GM12878 (cell line): ENCODE measurements at places on chromosomes 4 and X. TPM values are rescaled to one million over a fixed set of nuclear protein-coding genes. Genes with fewer than 3 reads are reported as not detected.

Gene PRDM8
- total RNA-seq: 1.5 and 1.6 TPM in 2 replicates

Gene PDLIM3
- not detected in 2 replicates for total RNA-seq

- DNase-seq: no peak
Observed at GRCh38 chr4:143084566-143084965, 100.2 kb upstream of the USP38 start.

DNA sequence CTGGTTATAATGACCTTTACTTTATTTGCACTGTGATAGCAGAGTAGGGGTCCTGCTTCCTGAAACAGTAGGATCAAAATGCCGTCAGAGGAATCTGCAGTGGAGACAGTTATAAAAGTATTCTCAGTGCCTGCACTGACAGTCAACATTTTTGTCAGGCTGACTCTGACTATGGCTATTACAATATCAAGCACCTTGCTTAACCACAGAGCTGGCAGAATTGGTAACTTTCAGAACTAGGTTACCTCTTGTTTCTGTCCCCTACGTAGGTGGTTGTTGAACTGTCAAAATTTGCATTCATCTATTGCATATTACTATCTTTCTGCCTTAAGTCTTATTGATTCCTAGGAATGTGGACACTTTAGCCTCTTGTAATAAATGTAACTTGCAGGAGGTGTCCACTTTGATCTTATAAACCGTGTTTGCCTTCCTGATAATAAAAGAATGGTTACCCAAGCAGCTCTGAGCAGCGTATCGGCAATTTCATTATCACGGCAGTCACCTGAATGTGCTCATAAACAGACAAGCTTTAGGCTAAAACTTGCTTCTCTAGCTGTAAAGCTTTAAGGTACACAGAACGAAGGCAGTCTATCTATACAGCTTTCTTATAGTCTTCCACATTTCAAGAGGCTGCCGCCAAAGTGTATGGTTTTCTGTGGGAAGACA lies 353.0 kb upstream of the GALNT7 start:
- DNase-seq: no peak

DNA sequence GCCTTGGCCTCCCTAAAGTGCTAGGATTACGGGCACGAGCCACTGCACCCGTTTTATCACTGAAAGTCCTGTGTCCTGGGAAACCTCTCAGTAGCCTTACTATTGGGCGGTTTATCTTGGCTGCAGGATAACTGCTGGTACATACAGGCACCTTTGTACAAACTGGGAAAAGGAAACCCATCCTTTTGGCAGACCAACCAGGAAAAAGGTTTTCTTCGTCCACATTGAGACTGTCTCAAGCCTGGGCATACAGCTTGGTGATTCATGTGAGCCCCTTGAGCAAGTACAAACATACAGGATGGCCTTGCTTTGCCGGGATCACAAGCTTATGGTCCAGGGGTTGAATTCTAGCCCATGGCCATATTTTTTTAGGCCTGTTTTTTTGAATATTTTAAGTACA lies 32.8 kb downstream of the RWDD4 start:
- no peak for DNase-seq

DNA sequence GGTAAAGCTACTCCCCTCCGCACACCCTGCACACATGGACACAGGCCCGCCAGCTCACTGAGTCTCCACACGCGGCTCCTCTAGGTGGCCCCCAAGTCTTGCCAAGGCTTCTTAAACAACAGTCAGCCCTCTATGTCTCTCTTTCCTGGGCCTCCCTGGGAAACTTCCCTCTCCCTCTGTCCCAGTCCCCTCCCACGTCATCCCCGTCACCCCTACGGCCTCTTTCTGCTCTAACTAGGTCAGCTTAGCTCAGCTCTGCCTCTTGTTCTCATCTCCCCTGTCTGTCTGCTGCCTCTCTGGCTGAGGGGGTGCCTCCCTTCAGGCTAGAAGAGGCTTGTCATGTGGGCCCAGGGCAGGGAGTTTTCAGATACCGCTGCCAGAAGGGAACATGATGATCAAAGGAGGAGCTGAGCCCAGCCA lies 38.8 kb downstream of the SEPTIN6 start:
- DNase-seq: no peak

GRCh38 chr4:48709901-48710300 lies 70.2 kb downstream of the FRYL start:
- DNase-seq: no peak

DNA sequence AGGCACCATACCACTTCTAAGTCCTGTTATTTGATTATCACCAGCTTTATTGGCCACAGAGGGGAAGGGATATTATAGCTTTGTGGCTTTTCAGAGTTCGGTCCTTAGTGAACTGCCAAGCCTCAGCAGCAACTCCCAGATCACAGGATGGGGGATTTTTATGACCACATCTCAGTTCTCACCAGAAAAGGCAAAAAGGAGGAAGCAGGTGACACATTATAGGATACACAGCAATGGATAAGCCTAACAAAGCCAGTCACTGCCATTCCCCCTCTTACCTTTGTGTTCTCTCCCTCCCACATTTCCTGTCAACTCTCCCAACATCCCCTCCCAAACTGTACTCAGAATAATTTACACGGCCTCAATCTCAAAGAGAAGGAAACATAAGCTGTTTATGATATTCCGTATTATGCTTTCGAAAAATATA lies 142.8 kb downstream of the MGST2 start:
- DNase-seq: no peak
